Activated effector memory CD4-positive, alpha-beta T cell treated with Interleukin-2 at 50 U/mL for 16 hours (primary cell): ENCODE measurements at places on chromosomes 16 and 17.

DNA sequence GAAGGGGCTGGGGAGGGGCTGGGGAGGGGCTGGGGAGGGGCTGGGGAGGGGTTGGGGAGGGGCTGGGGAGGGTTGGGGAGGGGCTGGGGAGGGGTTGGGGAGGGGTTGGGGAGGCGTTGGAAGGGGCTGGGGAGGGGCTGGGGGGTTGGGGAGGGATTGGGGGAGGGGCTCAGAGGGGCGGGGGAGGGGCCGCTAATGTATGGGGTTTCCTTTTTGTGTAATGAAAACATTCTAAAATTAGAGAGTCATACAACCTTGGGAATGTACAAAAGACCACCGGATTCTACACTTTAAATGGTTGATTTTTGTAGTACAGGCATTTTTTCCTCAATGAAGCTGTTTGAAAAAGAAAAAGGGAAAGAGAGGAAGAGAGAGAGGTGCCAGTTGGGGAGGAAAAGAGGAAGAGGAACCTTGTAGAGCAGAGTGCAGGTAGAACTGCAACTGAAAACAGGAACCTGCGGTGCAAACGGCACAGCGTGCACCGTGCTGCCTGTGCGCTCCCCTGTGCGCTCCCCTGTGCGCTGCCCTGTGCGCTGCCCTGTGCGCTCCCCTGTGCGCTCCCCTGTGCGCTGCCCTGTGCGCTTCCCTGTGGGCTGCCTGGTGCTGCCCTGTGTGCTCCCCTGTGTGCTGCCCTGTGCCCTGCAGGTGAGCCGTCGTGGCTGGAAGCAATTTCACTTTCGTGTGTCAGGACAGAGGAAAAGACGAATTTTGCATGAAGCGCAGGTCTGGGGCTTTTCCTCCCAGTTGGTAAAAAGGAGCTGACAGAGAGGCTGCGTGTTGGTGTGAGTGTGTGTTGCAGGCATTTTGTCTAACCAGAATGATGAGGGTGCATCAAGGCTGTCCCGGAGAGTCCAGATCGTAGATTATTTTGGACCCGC is 40.8 kb downstream of the METRNL start:
- no peak for DNase-seq

- DNase-seq, result peak; percentile 64
Measured at GRCh38 chr17:45316434-45317110, at the start of gene MAP3K14. TSS of gene MAP3K14 (minus strand) at chr17:45317020. CDS start at chr17:45290745, 26,275 bp downstream.

DNA sequence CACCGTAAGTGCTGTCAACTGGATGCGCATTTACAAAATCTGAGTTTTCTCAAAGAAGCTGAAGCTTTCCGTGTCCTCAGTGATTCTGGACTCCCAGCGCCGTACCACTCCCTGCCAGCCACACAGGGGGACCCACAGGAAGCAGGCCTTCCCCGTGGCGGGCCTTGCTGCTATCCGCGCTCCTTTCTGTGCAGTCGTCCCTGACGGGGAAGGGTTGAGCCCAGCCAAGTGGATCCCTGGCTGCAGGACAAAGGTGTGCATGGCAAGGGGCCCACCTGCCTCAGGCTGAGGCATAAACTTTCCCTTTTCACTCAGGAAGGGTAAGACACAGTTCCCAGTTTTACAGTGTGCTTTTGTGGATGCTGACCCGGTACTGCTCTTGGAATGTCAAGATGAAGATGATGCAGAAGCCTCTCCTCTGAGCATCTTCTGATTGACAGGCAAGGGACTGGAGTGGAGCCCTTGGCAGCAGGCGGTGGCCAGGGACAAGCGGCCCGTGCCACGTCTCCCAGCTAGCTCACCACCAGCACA is 93.0 kb downstream of the ANKRD11 start:
- DNase-seq, result no peak

DNA sequence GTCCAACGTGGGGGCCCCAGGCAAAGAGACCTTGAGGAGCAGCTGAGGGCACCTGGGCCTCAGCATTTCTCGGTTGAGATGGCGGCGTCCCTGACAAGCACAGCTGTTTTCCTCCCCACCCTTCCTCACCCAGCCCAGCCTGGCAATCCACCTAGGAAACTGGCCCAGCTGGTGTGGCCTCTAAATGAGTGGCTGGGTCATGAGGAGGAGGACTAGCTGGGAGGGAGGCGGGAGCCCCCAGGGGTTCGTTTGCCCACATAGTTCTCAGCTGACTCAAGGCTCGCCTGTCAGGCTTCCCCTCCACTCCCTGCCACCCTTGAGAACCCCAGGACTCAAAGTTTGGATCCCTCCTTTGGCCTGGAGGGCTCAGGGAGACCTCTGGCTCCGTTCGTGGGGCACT is 5.9 kb downstream of the RNF222 start:
- no peak for DNase-seq

GRCh38 chr17:9095390-9095789 is 74.1 kb downstream of the NTN1 start:
- DNase-seq, result no peak

DNA sequence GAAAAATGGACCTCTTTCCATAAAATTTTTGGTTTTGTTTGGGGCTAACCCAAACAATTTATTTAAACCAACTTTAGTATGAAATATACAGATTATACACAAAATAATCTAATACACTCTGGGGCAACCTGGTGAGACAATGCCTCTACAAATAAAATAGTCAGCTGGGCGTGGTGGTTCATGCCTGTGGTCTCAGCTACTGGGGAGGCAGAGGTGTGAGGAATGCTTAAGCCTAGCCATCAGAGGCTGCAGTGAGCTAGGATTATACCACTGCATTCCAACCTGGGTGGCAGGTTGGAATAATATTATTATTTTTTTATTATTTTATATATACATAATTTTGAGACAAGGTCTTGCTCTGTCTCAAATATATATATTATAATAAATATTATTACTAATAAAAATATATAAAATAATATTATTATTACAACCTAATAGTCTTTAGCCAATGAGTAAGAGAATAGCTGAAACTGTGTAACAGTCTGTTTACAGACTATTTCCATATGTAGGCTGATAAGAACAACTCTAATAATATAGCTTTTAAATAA is 50.5 kb downstream of the GLG1 start:
- DNase-seq, result no peak

- DNase-seq, result no peak
Measured at GRCh38 chr17:63196772-63197335, 230.8 kb downstream of the TANC2 start.

DNA sequence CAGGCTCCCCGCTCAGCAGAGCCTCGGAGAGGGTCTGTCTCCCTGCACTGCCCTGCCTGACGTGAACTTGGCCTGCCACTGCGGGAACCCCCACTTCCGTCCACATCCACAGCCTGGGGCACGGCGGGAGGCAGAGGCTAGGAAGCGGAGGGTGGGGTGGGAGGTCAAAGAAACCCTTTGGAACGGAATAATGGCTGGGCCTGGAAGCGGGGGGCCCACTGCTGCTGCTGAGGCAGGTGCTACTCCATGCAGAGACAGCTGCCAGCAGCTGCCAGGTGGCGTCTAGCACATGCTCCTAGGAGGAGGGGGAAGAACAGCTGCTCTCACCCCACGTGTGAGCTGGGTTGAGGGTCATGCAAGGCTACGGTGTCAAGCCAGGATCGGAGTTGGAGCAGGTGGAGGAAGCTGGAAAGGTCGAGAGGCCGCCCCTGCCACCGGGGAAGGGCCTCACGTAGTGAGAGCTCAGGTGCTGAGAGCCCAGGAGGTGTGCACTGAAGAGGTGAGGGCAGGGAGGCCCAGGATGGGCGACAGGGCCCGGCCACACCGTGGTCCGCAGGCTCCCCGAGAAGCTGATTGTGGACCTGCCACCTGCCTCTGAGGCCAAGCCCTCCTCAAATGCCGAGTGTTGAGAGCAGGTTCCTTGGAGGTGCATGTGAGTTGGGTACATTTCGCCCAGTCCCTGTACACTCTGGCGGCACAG is 9.8 kb downstream of the FSCN2 start:
- DNase-seq, result no peak

DNA sequence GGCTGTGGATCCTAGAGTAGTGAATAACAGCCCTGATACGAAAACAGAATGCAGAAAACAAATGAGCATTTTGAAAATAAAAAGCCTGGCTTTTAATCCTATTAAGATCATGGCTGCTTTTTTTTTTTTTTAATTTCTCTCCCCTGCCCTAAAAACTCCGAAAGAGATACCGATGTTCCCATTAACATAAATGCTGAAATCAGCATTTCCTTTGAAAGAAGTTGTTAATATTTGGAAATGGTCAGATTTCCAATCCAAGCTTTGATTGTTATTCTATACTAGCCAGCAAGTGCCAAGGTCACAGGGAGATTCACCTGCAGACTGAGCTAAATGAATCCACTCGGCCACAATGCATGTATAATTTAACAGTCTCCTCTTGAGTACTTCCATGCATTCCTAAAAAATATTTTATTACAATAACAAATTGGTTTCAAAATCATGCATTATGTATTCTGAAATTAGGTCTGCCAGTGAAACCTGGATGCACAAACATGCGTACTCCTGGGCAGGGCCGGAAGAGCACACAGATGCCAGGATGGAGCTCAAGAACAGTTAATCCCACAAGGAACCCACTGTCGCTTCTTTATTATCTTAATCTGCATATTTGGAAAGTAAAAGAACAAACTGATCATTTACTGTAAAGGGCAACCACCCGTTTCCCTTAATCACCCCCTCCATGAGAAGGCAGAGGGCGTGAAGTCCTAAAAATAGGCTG is 521.5 kb upstream of the ZFHX3 start:
- no peak for DNase-seq

DNA sequence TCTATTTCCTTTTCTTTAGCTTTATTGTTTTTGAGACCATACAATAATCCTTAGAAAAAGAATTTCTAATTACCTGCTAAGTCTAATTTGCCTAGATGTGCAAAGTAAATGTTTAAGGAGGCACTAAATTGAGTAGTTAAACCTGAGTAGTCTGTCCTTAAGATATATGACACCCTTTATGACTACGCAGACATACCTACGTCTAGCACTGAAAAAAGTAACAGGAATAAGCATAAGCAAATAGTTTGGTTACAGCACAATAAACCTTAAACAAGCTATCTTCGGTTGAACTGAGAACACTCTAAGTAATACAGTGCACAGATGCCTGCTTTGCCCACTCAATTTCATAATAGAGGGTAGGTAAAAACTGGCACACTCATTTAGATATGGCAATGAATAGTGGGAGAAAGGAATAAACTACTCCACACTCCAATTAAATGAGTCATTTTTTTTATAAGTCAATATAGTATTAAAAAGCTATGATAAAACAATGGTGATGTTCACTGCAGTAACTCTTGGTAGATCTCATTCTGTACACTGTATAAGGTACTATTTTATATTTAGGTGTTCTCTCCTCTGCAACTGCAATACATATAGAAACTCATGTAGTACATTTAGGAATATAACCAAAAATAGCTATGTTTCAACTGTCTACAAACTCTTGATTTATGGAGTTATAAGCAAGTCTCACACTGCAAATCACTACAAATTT is 19.7 kb upstream of the INTS2 start:
- DNase-seq, result no peak

DNA sequence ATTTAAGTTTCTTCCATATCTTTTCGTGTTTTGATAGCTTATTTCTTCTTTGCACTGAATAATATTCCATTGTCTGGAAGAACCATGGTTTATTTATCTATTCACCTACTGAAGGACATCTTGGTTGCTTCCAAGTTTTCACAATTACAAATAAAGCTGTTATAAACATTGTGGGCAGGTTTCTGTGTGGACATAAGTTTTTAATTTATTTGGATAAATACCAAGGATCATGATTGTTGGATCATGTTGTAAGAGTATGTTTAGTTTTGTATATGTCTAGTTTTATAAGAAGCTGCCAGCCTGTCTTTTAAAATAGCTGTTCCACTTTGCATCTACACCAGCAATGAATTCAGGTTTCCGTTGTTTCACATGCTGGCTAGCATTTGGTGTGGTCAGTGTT is 339.4 kb downstream of the CDH11 start:
- no peak for DNase-seq

- DNase-seq, result no peak
Measured at GRCh38 chr17:41910701-41911391, 7.9 kb downstream of the ACLY start.

DNA sequence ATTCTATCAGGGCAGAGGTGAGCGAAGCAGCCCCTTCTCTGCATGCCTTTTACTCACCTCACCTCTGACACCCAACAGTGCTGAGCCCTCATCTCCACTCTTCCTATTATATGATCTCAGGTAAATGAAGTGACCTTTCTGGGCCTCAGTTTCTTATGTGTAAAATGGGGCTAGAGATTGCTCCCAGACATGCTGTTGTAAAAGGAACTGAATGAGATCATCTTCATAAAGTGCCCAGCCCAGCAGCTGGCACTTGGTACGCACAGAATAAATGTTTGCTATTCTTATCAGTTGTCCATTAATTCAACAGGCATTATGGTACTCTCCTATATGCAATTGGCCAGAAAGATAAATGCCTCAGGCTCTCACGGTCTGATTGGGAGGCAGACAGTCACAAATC is 4.5 kb upstream of the GALK1 start:
- no peak for DNase-seq

- DNase-seq, result no peak
Measured at GRCh38 chr17:28906706-28907438, 4.0 kb upstream of the DHRS13 start.

GRCh38 chr17:10036511-10037061 is 131.5 kb upstream of the RCVRN start:
- DNase-seq, result no peak

GRCh38 chr16:86634292-86634691 is 55.9 kb downstream of the FOXL1 start:
- DNase-seq, result no peak

DNA sequence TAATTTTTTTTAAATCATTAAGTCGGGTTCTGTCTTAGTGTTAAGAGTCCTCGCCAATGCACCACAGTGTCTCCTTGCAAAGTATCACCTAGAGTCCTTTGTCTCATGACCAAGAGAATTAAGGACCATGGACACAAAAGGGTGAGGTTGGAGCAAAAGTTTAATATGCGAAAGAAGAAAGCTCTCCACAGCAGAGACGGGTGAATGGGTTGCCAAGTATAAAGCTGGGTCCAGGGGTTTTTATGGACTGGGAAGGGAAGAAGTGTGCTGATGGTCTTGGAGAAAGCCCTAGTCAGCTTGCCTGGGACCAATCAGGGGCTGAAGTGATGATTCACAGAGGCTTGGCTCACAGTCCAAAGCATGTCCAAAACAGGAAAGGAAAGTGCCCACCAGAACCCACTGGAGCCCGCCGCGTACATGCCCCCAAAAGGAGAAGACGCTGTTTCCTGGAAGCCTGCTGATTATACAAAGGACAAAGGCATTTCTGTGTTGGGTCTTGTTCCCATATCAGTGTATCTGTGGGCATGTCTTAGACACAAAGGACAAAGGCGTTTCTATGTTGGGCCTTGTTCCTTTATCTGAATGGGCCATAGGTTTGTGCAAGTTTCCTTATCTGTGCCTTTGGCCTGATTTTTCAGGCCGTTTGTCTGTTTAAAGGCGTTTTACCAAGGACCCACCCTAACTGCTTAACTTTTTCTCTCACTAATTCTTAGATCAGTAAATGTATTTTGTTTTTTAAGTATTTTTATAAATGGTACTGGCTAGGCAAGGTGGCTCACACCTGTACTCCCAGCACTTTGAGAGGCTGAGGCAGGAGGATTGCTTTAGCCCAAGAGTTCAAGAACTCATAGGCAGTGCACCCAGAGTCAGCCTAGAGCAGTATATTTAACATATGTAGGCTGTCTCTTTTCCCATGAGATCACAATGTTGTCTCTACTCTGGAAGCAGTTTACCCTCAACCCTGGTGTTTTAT is 28.7 kb upstream of the ATF7IP2 start:
- DNase-seq, result no peak

GRCh38 chr16:86740906-86741799 is 162.8 kb downstream of the FOXL1 start:
- no peak for DNase-seq
